IPS DF 19.7 (cell line): ENCODE measurements at places on chromosomes 6 and 20.

- DNase-seq, result no peak
Observed at GRCh38 chr6:124234801-124235200, 431.1 kb downstream of the NKAIN2 start.

DNA sequence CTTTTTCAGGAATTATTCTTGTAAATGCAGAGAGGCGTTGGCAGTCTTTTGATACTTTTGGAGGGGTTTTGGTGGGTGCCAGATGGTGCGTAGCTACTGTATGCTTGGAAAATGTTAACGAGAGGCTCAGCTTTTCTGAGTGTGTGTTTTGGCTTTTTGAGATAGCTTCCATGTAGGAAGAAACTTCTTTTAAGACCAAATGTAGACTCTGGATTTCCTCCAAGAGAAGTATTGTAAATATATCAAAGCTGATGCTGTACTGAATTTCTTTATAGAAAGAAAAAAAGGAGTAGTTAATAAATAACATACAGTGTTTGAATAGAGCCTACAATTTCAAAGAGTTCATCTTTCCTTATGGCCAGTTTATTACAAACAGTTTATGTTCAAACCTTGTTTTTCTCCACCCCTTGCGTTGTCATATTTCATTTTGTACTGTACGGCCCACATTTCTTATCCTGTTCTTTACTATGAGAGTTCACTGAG is 16.7 kb downstream of the TIAM2 start:
- DNase-seq, result no peak

DNA sequence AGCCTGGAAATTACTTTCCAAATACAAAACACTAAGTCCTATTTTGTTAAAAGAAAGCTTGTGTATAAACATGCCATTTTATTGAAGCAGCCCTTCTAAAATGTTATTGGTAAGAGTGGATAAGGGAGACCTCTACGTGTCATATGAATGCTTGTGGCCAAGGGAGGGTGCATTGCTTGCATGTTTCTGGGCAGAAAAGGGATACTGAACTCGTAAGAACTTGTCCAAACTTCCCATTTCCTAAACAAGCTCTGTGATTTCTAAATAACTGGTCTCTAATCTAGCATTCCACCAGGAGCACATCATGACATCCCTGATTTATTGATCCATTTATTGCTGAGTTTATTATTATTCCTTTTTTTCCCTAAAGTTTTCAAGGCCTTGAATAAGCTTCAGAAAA is 474.1 kb downstream of the CD109 start:
- no peak for DNase-seq

DNA sequence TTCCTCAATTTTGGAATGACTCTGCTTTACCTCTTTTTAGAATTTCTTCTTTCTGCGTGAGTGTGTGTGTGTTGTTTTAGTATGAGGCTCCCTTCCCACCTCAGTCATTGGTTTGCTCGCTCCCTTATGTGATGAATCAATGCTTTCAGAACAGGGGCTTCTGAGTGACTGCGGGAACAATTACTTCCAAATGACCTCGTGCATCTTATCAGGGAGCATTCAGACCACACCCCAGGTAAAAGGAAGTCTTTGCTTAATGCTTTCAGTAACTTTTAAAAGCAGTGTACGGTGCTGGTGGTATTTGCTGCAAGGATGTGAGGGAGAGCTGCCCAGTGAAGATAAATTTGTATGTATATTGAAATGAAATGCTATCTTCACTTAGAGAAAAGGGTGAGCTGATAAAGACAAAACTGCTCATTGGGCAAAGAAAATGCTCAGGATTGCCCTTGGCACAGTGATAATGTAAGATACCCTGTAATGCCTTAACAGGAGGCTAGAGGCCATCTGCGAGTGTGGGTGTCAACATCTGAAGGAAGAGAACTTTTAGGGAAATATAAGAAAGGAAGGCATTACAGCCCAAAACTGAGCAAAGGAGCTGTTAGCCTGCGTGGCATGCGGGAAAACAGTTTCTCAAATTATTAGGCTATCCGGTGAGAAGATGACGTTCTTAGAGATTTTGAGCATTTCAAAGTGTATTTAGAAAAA is at the start of gene MLIP:
TSS of gene MLIP (plus strand) at position 103 of the 705 bp plus-strand sequence. CDS start at position 140, 37 bp downstream.
- no peak for DNase-seq

GRCh38 chr20:7161690-7162089 is 394.2 kb downstream of the BMP2 start:
- DNase-seq, result no peak
